H9 (cell line): ENCODE measurements at places on chromosomes 12 and 14. TPM values are rescaled to one million over a fixed set of nuclear protein-coding genes. Genes with fewer than 3 reads are reported as not detected.

The TPPP2 gene
- total RNA-seq = not detected in 2 replicates

The JPH4 gene
- 6.7 and 6.8 TPM in 2 replicates for total RNA-seq

The GOLGA5 gene
- total RNA-seq = 23.9 and 25.4 TPM in 2 replicates

The LRRIQ1 gene
- 0.39 and 0.86 TPM in 2 replicates for total RNA-seq
